ENCODE measurements at places on chromosomes 6 and 20.

- DNase-seq: no peak
Observed at GRCh38 chr6:107812234-107812769, 11.8 kb downstream of the SCML4 start.

DNA sequence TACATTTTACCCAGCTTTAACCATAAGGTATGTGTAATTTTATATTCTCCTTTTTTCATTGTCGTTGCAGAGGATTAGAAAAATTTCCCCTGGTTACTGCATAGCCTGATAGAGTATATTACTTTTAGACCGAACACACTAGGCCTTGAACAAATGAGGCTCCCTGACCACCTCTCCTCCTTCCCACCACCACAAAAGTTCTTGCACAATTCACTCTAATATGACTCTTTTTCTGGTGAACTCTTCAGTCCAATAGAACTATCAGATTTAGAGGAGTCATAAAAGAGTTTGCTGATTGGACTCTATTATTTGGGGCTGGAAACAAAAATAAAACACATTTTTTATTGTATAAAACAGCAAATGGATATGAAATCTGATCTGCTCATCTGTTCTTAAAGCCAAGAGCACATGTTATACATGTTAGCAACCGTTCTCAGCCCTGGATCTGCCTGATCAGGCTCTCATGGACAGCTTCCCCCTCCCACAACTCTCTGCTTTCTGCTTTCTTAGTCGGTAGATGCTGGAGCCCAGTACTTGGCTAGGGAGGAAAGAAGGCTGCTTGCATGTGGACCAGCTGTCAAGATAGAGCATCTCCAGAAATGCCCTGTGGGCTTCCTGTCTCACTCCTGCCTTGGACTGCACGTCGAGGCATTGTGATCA is 83.5 kb downstream of the CD164 start:
- no peak for DNase-seq

DNA sequence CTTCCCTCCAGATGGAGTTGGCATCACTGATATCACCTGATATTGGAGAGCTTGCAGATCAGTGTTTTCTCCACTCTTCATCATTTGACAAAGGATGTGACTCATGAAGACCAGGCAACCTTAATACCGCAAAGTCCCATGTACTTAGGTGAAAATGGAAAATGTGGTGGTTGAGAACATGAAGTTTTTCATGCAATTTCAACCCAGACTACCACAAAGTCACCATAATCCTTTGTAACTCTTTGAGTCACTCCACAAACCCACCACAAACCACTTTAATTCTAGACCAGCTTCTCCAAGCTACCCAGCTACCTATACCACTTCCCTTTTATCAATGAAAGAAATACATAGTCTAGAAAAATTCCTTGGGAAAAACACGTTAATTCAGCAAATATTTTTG is 7.1 kb downstream of the NHLRC1 start:
- no peak for DNase-seq

GRCh38 chr6:159193923-159194322 is 24.7 kb downstream of the FNDC1 start:
- no peak for DNase-seq

- DNase-seq: no peak
Observed at GRCh38 chr20:9261781-9262180, 192.9 kb downstream of the PLCB4 start.

- no peak for DNase-seq
Observed at GRCh38 chr6:38387971-38388370, 251.8 kb downstream of the BTBD9 start.

GRCh38 chr6:76453270-76453669 is 380.8 kb upstream of the IMPG1 start:
- DNase-seq: no peak

GRCh38 chr6:96499781-96500180 is 21.8 kb upstream of the UFL1 start:
- DNase-seq: no peak

GRCh38 chr20:478949-479429 is 16.7 kb upstream of the TBC1D20 start:
- no peak for DNase-seq

Measured in omental fat pad (tissue), 4 donors.